ENCODE measurements at places on chromosomes 7 and 10.

GRCh38 chr10:82497439-82497838 is 622.4 kb downstream of the NRG3 start:
- DNase-seq = no peak

- DNase-seq = no peak
These were observed 595.4 kb upstream of the GHITM start for GRCh38 chr10:83543691-83544462.

- no peak for DNase-seq
These were observed 31.3 kb upstream of the GDI2 start for GRCh38 chr10:5844345-5845055.

DNA sequence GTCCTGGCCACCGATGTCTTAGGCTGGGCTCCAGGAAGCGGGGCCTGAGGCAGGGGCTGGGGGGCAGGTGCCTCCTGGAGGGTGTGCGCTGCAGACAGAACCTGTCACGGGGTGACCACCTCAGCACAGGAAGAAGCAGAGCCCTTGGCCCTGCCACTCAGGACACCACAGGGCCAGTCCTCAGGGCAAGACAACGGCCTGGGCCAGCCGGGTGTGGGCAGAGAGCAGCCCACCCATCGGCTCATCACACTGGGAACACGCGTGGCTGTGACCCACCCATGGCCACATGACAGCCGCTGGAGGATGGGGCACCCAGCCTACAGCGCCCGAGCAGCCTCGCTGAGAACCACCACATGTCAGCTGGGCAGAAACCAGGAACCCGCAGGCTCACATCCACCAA is 5.9 kb upstream of the DIP2C start:
- DNase-seq = no peak

DNA sequence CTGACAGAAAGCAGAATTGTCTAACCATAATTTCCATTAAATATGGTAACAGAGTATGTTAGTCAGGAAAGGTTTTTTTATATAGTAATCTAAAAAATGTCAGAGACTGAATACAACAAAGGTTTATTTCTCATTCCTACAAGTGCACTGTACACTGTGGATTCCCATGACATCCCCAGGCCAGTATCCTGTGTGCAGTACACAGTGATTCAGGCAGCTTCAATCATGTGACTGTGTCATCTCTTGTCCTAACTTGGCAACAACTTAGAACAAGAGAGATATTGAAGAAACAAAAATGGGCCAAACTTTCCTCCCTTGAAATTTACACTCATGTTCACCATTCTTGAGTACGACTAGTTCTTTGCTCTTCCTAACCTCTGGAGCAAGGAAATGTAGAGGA is 189.8 kb upstream of the SEMA3A start:
- no peak for DNase-seq

DNA sequence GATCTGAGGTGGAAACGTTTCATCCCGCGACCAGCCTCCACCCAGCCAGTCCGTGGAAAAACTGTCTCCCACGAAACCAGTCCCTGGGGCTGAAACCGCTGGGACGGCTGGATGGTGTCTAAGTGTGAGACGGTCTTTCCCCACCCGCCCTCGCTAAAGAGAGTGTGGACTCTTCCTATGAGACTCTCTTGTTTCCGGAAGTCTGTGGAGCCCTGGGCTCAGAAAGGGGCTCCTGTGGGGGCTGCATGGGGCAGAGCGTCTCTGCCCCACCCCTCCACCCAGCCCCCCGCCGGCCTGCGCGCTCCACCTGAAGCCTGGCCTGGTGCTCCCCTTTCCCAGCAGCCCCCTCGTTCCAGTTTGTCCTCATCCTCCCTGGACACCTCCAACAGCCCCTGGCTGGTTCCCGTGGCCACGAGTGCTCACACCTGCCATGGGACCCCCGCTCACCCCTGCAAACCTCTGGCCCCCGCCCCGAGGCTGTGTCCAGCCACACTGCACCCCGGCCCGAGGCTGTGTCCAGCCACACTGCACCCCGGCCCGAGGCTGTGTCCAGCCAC is 28.7 kb downstream of the CFAP46 start:
- no peak for DNase-seq

GRCh38 chr7:127047521-127047920 is 205.2 kb downstream of the GRM8 start:
- no peak for DNase-seq

- no peak for DNase-seq
These were observed 2.9 kb downstream of the ZNF511 start for GRCh38 chr10:133311570-133311969.

DNA sequence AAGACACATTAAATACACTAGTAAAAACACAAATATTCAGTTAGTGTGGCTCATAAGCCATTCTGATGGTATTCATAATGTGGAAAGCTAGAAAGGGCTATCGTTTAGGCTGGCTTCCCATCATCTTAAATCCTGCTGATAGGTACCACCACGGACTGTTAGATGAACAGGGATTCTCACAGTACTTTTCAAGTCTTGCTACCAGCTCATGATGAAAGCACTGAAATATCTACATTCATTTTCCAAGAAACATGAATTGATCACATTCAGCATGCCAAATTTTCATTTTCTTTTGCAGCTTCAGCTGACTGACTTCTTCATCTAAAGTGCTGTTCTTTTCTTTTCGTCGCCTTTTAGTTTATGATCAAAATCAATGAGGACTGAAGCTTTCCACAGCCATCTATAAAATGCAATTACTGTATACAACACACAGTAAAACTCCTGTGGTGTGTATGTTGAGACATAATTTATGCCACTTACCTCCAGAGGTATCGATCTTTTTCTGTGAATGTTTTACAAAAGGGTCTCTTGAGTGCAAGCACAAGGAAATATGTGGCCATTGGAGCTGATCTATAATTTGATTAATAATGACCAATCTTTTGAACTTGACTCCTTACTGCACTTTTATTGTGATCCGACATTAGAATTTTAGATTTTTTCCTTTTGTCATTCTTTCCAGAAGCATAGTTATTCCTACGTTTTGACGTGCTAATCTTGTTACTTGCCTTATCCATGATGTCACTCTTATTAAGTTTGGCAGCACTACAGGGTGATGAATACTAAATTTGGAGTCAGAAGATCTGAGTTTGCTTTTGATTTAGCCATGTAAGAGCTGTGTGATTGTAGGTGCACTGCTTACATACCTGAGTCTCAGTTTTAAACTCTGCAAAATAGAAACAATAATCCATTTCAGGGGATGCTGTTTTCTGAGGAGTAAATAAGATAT is 58.4 kb downstream of the NXPH1 start:
- peak; percentile 29 for DNase-seq

Measured in SK-N-DZ (cell line).